ENCODE measurements at places on chromosomes 1 and 21. TPM values are rescaled to one million over a fixed set of nuclear protein-coding genes. Genes with fewer than 3 reads are reported as not detected.

The IGSF21 gene
- total RNA-seq, result 2.6 TPM

The LRRC71 gene
- 0.32 TPM for total RNA-seq

The CDC42 gene
- total RNA-seq, result 270 TPM

The NBPF8 gene
- 10.7 TPM for total RNA-seq

The TMEM269 gene
- total RNA-seq, result not detected

The RGSL1 gene
- not detected for total RNA-seq

The SPRR4 gene
- not detected for total RNA-seq

The PCAT6 gene
- total RNA-seq, result 1.2 TPM

The CRNN gene
- not detected for total RNA-seq

The GSTM1 gene
- not detected for total RNA-seq

The TACSTD2 gene
- total RNA-seq, result 1.7 TPM

The DEPDC1 gene
- total RNA-seq, result not detected

The GBP4 gene
- total RNA-seq, result 9.7 TPM

The PRAMEF8 gene
- not detected for total RNA-seq

The LIN28A gene
- not detected for total RNA-seq

The CD84 gene
- 17.1 TPM for total RNA-seq

The ATP6V1G3 gene
- not detected for total RNA-seq

The SLC2A5 gene
- total RNA-seq, result 12.9 TPM

The ASCL5 gene
- total RNA-seq, result not detected

The STUM gene
- 1.8 TPM for total RNA-seq

The LCE3E gene
- total RNA-seq, result not detected

The HCN3 gene
- total RNA-seq, result 3.3 TPM

The IL19 gene
- not detected for total RNA-seq
